ENCODE measurements at places on chromosomes 4 and X.

GRCh38 chrX:107659768-107660167, 31.5 kb downstream of the PRPS1 start:
- no peak for DNase-seq

DNA sequence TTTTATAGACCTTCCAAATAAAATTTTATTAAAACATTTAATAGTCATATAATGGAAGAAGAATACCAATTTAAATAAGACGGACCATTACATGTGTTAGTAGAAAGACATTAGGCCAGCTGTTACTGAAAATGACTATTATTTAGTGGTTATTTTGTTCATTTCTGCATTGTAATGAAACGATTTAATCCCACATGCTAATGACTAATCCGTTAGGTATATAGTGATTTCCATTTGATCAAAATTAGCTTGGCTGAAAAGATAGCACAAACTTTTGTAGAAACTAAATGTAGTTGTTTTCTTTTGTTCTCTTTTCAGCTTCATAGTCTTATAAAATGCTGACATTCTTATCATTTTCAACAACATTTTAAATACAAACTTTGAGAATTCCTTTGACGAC, 556.1 kb upstream of the TENM3 start:
- DNase-seq: no peak

- DNase-seq: no peak
These were observed 55.5 kb downstream of the SHISA3 start for GRCh38 chr4:42452823-42453222.

DNA sequence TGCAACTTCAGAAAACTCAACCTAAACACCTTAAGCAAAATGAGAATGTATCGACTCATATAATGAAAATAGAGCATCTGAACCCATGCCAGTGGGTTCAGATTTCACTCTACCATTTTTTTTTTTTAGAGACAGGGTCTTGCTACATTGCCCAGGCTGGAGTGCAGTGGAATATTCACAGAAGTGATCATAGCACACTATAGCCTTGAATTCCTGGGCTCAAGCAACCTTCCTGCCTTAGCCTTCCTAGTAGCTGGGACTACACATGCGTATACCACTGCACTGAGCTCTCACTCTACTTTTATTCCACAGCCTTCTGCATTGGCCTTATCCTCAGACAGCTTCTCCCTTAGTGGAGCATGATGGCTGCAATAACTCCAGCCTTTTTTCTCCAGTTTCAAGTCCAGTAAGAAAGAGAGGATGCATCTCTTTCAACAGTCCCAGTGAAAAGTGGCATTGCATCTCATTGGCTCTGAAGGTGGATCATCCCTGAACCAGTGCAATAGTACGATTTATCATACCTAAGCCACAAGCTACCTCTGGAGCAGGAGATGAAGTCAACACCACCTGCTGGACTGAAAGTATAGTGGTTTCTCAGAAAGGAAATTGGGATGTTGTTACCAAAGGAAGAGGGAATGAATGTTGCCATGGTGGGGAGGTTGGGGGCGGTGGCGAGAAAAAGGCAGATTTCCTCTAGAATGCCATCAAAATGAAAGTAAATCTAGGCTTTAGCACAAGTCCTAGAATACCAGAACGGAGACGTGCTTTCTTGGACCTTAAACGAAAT, 2.0 kb upstream of the SOD3 start:
- no peak for DNase-seq

GRCh38 chrX:100748108-100748507, 16.2 kb upstream of the SYTL4 start:
- no peak for DNase-seq

DNA sequence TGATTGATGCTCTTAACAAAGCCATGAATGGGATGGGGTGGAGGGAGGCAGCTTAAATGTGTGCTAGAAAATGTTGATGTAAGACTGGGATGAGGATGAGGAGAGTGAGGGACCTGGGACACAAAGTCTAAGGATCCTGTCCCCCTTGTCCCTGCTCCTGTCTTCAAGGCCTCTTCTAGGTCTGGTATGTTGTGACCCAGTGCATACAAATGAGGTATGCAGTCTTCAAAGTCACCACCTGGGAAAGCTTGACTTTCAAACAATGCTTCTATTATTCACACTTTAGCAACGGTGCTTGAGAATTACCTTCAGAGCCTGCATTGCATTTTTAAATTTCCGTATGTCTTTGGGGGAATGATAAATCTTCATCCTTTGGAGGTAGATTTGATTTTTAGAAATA, 88.4 kb upstream of the SLC34A2 start:
- no peak for DNase-seq

DNA sequence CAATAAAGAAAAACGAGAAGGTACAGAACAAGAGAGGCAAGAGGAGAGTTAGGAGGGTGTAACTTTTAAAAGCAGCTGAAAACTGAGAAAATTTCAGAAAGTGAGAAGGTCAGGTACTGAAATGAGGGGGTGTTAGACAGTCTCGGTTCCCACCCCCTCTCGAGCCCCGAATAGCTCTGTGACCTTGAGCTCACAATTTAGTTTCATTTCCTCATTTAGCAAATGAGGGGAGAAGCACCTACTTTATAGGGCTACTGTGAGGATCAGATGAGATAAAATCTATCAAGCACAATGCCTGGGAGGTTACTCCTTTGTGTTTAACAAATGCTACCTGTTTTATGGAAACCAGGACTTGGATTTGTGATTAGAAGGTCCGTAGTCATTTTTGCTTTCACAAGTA, 4.9 kb downstream of the UGT8 start:
- no peak for DNase-seq

GRCh38 chrX:20393944-20394343, 127.2 kb upstream of the RPS6KA3 start:
- DNase-seq: no peak

DNA sequence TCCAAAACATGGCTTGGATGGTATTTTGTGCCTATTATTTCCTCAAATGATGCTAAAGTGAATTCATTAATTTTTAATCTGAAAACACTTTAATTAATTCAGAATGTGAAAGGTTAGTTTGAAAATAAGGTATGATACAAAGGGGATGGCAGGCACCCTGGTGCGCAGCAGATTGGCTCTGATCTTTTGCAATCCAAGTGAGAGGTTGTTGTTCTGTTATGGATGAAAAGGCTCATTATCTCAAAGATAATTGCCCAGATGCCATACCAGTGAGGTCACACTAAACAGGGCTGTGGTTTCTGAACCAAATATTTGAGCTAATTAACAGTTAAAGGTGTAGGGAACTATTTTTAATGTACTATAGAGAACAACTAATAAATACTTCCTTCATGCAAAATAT, 504.9 kb downstream of the RAPGEF2 start:
- no peak for DNase-seq

DNA sequence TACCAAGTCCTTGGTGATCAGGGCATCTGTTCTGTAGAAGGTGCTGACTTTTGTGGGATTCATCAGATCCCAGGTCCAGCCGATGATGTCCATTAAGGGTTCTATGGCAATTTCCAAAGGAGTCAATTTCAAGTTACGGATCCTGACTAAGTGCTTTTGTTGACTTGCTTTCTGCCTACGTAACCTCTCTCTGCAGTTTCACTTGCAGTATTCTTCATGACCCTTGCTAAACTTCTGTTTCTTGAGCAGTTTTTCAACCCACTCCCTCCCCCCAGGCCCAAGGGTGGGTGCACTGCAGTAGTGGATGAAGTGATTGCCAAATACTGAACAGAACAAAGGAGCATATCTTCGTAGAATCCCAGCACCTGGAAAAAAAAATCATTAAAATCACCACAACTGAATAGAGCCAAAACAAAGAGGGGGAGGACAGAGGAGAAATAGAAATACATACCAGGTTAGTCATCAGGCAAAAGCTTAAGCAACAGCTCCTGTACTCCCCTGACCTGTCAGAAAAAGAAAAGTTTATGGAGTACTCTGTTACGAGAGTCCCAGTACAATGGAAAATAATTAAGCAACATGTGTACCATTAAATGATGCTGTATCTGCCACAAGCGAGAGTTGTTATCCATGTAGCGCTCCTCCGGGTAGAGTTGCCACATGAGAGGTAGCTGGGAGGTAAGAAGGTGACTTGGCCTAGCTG, 5.8 kb downstream of the CMC4 start:
- no peak for DNase-seq
